ENCODE measurements at places on chromosomes 1 and 21.

- peak; percentile 50 for DNase-seq
Measured at GRCh38 chr1:155175927-155176371, 2.3 kb downstream of the TRIM46 start.

DNA sequence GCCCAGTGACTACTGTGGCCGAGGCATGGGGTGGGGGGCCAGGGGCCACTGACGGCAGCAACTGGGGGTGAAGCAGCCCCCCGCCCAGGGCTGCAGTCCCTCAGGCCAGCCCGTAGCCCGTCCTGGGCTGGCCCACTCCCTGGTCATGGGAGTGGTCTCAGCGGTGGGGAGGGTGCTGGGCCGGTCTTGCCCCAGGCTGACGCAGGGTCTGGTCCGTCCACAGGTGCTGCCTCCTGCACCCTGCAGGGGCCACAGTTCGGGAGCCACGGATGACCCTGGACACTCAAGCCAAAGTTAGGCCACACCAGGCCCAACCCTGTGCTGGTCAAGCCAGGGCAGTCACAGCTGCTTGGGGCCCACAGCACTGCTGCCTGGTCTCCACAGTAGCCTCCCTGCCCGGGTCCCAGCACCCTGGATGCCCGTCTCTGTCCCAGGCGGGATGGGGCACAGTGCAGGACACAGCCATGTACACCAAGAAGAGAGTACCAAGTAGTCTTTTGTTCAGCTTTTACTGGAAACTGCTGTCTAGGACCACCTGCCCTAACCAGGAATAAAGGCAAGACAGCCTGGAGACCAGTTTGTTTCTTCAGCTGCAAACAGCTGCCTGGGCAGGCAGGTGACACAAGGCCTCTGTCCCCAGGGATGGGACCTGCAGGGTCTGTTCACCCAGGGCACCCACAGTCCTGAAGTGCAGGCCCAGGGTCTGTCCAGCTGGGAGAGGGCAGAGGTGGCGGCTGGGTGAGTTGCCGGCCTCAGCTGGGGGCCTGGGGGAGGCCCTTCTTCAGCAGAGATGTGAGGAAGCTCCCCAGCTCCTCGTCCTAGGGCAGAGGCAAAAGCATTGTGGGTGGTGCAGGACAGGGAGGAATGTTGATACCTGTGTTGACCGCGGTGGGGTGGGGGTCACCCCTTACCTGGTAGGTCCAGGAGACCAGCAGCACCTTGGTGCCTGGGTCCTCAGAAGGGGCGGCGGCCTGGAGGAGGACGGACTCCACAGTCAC is 3.0 kb downstream of the PUSL1 start:
- DNase-seq, result no peak

DNA sequence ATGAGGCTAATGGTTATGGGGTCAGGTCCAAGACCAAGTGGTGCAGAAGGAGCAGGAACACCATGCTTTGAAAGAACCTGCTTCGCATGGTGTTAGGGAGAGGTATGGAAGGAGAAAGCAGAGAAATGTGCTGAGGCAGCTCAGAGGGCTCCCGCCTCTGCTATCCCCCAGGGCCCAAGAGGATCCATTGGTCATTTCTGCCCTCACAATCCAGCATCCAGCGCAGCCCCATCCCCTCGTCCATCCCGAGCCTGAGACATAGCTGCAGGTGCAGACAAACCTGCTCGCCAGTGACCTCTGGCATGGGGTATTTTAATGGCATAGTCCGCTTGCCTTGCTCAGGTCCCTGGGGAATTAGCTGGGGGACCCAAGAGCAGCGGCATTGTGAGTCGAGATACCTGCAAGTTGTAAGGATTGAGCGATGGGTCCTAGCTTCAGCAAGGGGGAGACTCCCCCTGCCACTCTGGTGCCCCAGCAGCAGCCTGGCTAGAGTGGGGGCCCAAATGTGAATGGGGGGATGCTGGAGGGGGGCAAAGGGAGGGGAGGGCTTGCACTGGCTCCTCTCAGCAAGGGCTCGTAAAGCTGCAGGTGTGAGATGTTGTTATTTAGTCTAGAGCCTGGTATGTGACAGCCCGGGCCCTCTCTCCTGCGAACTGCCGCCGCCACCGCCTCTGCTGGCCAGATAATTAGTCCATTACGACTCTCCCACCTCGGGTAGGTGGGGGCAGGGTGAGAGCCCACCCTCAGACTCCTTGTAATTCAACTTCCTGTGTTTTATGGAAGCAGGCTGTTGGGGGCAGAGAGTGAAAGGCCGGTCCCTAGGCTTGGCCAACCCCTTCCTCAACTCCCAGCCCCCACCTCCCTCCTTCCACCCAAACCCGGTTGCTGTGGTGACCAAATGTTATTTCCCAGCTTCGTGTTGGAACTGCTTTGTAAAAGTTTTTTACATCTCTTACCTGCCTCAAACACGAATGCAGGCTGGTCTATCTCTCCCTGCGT is 118.8 kb downstream of the RNF220 start:
- DNase-seq, result no peak

DNA sequence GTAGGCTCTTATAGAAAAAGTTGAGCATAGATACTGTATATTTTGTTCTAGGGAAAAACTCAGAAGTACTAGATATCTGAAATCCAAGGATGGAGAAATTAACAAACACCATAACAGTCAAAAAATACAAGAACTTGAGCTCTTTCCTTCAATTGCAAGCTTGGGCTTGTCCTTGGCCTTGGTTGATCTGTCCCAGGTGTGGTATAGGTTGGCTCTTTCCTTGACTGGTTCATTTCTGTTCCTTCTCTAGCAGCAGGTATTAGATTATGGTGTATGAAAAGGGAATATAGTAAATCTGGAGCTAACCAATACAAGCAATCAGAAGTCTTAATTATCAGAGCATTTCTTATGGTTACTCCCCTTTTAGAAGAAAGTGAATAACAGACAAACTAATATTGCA is 198.6 kb downstream of the GPATCH2 start:
- DNase-seq, result no peak

DNA sequence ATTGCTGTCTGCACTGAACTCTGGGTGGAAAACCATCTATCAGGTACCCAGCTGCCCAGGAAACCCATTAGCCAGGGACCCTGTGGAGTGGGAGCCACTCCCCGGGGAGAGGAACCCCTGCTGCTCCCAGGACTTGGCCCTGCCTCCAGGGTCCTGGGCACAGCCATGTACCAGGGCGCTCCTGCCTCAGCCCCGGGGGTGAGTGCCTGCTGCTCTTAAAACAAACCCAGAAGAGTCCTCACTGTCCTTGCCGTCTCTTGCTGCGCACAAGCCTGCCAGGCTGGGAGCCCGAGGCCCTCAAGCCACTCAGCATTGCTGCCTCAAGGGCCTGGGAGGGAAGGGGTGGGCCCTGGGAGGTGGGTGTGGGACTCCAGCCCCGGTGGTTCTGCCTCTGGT is 3.4 kb upstream of the SLC25A34 start:
- DNase-seq, result no peak

DNA sequence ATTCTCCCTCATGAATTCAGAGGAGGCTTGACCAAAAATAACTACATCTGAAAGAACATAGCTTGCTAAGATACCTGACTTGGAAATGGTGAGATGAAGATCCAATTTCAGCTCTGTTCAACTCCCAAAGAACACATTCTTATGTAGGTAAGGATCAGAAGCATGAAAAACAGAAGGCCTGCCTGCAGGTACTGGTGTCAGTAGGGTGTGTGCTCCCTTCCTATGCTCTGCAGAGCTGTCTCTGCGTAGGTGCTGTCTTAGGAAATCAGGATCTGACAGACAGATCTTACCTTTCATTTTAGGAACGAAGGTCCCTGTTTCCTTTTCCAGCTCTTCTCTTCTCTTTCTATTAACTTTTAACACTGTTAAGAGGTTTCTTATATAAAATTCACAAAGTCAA is 5.6 kb upstream of the OR6K2 start:
- DNase-seq, result no peak

GRCh38 chr1:94036730-94037129 is 84.2 kb downstream of the ABCA4 start:
- DNase-seq, result no peak

DNA sequence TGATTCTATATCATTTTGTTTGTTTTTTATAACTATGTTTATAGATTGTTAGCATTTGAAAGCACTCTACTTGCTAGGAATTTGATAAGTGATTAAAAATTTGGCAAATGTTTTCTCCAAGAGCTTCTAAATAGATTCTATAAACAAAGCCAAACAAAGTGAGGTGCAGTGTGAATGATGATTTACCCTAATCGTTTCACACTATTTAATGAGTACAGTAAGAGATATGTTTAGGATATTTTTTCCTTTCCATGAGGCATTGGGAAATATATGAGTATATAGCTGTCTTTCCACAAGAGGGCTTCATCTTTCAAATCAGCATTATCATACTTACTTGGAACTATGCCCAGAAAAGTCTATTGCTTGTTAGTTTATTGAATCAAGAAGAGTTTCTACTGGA is 277.0 kb upstream of the BRINP3 start:
- peak; percentile 4 for DNase-seq

GRCh38 chr21:37364722-37365121 is 1.9 kb upstream of the DYRK1A start:
- DNase-seq, result peak; percentile 41

DNA sequence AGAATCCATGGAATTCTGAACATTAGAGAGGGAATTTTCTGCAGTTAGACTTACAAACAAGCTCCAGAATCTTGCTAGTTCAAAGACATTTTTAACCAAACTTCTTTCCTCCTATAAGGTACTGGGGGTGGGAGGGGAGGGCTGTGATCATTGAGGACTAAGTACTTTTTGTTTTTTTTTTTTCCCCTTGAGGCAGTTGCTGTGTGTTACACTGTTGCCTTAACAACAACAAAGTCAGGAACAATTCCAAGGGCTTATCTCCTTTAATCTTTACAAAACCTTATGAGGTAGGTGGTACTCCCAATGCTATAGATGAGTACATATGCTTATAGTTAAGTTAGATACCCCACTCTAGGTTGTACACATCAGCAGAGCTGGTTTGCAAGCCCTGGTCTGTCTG is 62.9 kb downstream of the PPP1R12B start:
- DNase-seq, result no peak

DNA sequence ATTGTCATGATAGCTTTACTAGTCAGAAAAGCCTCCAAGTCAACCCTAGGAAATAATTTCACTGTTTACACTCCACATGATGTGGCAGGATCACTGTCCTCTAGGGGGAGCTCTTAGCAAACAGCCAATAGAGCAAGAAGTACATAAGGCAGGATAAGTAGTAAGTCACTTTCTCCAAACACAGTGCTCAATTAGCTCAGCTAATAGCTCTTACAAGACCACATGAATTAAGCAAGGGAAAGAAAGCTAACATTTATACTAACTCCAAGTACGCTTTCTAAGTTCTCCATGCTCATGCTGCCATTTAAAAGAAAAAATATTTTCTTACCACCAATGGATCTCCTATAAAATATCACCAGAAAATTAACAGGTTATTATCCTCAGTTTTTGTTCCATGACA is 66.9 kb upstream of the LRIF1 start:
- no peak for DNase-seq

- no peak for DNase-seq
Measured at GRCh38 chr1:30273456-30273855, 449.9 kb downstream of the MATN1 start.

DNA sequence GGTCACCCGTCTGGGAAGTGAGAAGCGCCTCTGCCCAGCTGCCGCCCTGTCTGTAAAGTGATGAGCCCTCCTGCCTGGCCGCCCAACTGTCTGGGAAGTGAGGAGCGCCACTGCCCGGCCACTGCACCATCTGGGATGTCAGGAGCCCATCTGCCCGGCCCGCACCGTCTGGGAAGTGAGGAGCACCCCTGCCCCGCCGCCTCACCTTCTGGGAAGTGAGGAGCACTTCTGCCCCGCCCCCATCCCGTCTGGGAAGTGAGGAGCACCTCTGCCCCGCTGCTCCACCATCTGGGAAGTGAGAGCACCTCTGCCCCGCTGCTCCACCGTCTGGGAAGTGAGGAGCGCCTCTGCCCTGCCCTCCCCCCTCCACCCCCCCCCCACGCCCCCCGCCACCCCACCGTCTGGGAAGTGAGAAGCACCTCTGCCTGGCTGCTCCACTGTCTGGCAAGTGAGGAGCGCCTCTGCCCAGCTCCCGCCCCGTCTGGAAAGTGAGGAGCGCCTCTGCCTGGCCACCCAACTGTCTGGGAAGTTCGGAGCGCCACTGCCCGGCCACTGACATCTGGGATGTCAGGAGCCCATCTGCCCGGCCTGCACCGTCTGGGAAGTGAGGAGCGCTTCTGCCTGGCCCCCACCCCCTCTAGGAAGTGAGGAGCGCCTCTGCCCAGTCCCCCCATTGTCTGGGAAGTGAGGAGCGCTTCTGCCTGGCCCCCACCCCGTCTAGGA is 4.5 kb upstream of the ZZZ3 start:
- no peak for DNase-seq

- DNase-seq, result peak; percentile 32
Measured at GRCh38 chr1:230681599-230681998, 32.3 kb downstream of the AGT start.

DNA sequence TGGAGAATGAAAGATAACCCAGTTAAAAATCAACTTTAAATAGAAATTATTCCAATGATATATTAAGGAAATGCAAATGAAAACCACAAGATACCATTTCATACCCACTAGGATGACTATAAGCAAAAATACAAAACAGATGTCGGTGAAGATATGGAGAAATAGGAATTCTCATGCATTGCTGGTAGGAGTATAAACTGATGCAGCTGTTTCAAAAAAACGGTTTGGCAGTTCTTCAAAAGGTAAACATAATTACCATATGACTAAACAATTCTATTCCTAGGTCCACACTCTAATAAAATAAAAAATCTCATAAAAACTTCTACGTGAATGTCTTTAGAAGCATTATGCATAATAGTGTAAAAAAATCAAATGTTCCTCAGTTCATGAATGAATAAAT is 763.3 kb upstream of the BRINP3 start:
- no peak for DNase-seq

DNA sequence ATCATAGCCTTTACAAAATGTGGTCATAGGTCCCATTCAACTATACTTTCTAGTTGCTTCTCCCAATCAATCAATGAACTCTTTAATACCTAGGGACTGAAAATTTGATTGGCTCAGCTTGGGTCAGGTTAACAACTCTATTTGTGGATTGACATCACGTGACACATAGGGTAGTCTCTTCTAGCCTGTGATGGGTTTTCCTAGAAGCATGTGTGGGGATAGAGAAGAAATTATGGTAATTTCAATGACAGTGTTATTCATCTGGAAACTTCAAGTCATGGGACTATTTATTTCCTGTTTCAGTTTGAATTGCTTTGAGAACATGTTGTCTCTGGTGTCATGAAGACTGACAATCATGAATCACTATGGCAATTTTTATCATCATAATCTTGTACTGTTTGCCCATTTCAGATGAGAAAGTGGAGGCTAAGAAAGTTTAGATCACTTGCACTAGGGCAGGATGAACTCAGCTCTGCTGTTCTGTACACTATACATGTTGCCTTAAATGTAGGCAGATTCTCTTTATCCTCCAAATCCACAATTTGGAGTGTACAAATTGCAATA is 529.9 kb upstream of the BEND5 start:
- DNase-seq, result no peak

- no peak for DNase-seq
Measured at GRCh38 chr1:192633533-192634253, 2.3 kb upstream of the RGS13 start.

- no peak for DNase-seq
Measured at GRCh38 chr21:29115899-29116298, 14.5 kb upstream of the MAP3K7CL start.

GRCh38 chr1:84861988-84862644 is 30.9 kb downstream of the LPAR3 start:
- DNase-seq, result no peak
